Prostate gland (tissue), 2 donors: ENCODE measurements at places on chromosomes 5 and 9. TPM values are rescaled to one million over a fixed set of nuclear protein-coding genes. Genes with fewer than 3 reads are reported as not detected.

DNA sequence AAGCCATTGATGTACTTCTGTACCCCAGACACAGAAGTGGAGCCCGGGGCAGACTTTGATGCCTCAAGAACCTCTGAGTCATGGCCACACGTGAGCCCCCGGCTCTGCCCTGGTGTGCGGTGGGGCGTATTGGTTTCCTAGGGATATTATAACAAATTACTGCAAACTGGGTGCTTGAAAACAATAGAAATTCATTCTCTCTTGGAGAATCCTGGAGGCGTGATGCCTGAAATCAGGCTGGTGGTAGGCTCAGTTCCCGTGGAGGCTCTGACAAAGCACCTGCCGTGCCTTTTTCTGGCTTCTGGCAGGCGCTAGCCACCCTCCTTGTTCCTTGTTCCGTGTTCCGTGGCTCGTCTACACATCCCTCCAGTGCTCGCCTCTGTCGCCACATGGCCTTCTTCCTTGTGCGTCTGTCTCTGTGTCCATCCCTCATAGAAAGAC is 24.2 kb downstream of the NEK6 start:
- no peak for DNase-seq

SLC6A18 gene
- total RNA-seq, result not detected

DNA sequence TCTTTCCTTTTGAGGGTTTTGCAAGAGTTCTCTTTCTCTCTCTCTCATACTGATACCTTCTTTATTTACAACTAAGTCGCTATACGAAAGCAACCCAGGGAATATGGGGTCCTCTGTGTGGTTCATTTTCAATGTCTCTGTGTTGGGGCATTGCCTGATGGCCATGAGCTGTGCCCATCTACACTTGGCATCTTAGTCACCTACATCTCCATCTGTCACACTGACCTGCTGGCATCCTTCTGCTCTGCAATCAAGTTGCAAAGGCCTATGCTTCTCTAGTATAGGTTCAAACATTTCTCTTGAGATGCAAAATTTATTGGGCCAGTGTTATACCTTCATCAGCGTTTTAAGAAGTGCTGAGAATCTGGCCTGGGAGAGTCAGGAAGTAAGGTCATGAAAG is 228.2 kb downstream of the MTRR start:
- DNase-seq, result no peak

GZMA gene
- 0.36 TPM for total RNA-seq

DNA sequence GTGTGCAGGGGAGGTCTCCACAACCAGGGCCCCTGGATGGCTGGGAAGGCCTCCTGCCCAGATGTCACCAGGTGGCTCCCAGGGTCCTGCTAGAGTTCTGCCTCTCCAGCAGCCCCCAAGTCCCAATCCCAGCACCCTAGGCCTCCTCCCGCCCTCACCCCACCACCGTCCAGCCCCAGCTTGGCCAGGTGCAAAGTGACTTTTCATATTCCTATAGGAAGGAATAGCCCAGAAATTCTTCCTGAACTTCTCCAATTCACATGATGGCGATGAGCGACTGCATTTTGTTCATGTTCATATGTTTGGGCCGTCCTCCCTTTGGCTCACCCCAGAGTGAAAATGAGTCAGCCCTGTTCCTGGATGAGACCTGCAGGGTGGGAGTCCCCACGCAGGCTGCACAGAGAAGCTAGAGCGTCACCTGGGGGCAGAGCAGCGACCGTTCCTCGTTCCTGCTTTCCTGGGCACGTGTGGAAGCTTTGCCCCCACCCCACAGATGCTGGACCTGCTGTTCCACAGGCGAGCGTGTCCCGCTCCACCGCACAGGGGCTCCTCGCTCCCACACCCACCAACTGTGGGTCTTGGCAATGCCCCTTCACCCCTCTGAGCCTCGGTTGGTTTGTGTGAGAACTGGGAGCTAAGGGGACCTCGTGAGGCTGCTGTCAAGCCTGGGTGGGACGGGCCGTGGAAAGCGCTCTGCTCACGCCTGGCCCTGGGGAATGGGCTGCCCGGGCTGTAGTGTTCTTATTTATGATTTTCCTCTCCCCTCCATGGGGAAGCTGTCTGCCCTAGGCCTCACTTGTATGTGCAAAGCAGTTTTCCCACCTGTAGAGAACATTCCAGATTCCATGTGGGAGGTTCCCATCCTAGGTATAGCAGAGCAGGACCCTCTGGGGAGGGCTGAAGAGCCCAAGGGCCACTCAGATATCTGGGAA is 6.9 kb downstream of the MRPS2 start:
- no peak for DNase-seq

GRCh38 chr5:83184534-83184933 is 107.2 kb downstream of the XRCC4 start:
- DNase-seq, result no peak

- DNase-seq, result no peak
Measured at GRCh38 chr9:88804254-88804596, 187.0 kb upstream of the S1PR3 start.

GRCh38 chr9:94870793-94871558 is 144.5 kb downstream of the AOPEP start:
- no peak for DNase-seq

RNF180 gene
- 18.0 TPM for total RNA-seq

GRCh38 chr9:33151007-33151557 is 16.1 kb downstream of the B4GALT1 start:
- DNase-seq, result no peak

GRCh38 chr5:138975098-138975847 is 100.1 kb upstream of the LRRTM2 start:
- DNase-seq, result no peak

GRPEL2 gene
- total RNA-seq, result 12.0 TPM

DNA sequence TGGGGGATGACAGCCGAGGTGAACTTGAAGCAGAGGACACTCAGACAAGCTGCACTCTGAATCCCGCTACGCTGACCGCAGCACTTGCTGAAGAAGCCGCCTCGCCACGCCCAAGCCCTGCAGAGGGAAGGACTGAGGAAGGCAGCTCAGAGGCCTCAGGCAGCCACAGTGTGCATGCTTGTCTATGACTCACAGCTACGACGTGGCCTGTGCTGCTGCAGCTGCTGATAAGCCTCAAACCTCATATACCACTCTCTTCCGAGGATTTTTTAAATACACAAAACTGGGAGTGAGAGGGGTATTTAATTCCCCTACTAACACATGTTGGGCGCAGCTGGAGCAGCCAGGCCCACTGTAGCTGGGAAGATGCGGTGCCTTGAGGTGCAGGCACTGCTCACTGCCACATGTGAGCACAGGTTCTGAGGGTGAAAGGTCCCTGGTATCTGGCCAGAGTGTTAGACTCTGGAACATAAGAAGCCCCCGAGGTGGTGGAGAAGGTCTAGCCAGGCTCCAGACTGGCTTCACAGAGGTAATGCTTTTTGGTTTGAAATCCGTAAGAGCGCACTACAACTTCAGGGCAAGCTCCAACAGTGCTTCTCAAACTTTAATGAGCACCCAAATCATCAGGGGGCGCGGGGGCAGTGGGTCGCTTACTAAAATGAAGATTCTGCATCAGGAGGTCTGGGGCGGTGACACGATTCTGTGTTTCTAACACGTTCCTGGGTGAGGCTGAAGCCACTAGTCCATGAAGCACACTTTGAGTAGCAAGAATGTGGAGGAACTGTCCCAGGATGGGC is 196.8 kb downstream of the AUH start:
- no peak for DNase-seq

SAXO1 gene
- total RNA-seq, result 6.1 TPM

DNA sequence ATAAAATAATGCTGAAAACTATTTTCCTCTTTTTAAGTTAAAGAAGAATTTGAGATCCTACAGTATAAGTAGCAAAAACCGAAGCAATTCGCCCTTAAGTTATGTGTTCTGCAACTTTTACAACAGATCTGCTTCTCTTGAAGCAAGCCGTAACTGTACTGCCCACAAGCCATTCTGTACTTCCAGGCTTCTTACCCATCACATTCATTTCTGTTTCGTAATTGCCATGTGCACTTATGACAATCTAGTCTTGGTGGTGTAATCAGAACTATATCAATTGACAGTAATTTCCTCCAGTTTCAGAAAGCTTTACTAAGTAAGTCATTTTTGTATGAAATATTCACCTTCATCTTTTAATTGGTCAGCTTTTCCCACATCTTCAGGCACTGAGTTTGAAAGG is 13.8 kb downstream of the SGTB start:
- no peak for DNase-seq

DNA sequence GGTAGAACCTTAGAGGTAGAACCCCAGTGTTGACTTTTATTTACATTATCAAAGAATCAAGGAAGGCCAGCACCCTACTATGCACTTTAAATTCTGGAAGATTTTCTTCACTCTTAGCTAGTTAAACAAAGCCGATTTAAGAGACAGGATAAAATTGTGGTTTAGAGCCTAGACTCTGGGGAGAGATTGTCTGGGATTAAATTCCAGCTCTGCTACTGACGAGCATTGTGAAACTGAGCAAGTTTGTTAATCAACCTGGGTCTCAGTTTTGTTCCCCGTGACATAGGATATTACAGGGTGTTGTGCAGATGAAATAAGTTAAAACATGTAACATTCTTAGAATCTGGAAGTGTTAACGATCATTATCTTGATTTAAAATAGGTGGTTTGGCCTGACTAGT is 83.5 kb downstream of the FEM1C start:
- DNase-seq, result no peak

DNA sequence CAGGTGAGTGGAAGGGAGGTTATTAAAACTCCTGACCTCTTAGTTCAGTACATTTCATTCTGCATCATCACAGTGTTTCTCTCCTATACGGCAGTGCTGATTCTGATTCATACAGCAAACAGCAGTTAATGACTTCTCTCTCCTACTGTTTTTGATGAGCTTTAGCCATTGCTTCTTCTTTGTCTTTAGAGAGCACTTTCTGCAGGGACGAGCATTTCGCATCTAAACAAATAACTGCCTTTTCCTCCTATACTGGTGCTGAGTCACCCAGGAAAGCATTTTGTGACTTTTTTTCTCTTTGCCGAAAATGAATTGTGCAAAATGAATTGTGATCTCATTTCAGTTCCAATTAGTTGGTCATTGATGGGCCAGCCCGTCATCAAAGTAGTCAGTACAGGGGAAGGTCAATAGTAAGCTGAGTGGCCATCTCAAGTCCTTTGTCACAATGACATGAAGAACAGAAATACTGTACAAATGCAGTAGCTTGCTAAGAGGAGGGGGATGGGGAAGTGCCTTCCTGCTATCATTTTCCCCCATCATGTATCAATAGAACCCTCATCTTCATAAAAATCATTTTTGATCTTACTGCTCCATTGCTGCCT is 98.5 kb downstream of the INSYN2B start:
- DNase-seq, result no peak

- DNase-seq, result no peak
Measured at GRCh38 chr9:132732326-132733259, 62.3 kb downstream of the GTF3C4 start.

GRCh38 chr5:1052641-1053390 is 44.2 kb downstream of the NKD2 start:
- DNase-seq, result peak; percentile 63

DNA sequence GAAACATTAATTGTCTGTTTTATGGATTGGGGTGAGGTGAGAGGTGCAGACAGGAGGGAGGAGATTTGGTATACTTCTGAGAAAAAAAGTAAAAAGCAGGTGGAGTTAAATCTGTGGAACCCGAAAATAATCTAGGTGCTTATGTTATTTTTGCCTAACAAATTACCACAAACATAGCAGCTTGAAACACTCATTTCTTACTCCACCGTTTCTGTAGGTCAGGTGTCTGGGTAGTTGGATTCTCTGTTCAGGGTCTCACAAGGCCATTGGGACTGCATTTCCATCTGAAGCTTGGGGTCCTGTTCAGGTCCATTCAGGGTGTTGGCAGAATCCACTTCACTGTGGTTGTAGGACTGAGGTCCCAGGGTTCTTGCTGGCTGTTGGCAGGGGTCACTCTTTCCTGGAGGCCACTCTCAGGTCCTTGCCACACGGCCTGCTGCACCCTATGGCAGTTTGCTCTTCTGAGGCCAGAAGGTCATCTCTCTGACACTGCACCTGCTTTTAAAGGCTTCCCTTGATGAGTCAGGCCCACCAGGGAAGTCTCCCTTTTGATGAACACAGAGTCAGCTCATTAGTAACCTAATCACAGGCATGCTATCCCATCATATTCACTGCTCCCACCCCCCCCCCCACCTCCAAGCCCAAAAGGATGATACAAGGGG is 82.2 kb downstream of the TRIO start:
- DNase-seq, result no peak

CFAP90 gene
- total RNA-seq, result 1.1 TPM

GRCh38 chr9:86614871-86615849 is 260.9 kb upstream of the TUT7 start:
- DNase-seq, result no peak

DMRTA1 gene
- total RNA-seq, result 1.6 TPM

DNA sequence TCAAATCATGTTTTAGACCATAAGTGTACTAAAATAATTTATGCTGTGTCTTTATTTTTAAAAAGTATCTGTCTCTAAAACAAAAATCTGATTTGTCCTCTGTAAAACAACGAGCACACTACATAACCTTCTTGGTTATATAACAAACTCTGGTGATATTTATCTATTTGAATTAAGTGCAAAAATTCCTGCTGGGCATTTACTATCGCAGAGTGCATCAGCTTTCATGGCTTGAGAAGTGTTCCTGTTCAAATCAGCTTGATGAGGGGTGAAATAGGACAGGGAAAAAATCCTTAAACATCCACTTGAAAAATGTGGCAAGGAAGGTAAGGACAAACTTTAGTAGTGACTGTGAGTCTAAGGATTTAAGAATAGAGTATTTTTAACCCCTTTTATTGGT is 65.3 kb downstream of the PRR16 start:
- no peak for DNase-seq

ACTBL2 gene
- not detected for total RNA-seq

- DNase-seq, result no peak
Measured at GRCh38 chr5:104372796-104373195, 810.2 kb upstream of the NUDT12 start.

- no peak for DNase-seq
Measured at GRCh38 chr5:75006865-75007822, 45.2 kb downstream of the GCNT4 start.
